ENCODE measurements at places on chromosomes 3 and 15. TPM values are rescaled to one million over a fixed set of nuclear protein-coding genes. Genes with fewer than 3 reads are reported as not detected.

VGLL3 gene
- polyA plus RNA-seq: 80.5 TPM

PDZRN3 gene
- 22.3 TPM for polyA plus RNA-seq

SHC4 gene
- polyA plus RNA-seq: 0.99 TPM

GNAT1 gene
- not detected for polyA plus RNA-seq

TMEM41A gene
- 20.3 TPM for polyA plus RNA-seq

MELTF gene
- 1.1 TPM for polyA plus RNA-seq

MCCC1 gene
- polyA plus RNA-seq: 21.5 TPM
